ENCODE measurements at places on chromosomes 2 and 18.

DNA sequence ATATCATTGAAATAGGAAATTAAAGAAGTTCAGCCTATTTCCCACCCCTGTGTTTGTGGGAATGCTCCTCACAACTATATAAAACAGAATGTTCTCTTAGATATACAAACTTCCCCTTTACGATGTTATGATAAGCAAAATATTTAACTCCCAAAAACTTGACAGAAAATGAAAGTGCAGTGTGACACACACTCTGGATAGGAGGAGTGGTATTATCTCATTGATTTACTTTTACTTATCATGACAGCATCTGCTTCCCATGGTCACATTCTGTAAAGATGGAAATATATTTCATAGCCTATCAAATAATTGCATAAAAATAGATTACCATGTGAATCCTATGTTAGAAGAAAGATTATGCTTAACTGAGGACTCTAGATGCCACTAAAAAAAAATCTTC lies 96.6 kb upstream of the STK17B start:
- no peak for DNase-seq

- DNase-seq = no peak
These were observed 356.8 kb downstream of the PLCL1 start for GRCh38 chr2:198161151-198161550.

DNA sequence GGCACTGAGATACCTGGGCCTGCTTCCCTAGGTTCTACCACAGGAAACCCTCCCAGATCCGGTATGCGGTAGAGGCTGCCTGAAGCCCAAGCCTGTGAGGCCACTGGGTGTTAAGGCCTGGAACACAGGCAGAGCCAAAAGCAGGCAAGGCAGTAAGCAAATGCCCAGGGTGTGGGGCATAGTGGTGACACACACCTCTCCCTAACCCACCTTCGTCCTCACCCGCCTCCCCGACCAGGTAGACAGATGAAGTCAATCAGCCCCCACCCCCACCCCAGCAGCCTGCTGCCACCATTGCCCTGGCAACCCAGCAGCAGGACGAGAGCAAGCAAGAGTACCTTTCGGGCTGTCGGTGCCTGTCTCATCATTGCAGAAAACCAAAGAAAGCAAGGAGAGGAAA lies 6.1 kb downstream of the DCTN1 start:
- no peak for DNase-seq

GRCh38 chr2:75597949-75598348 lies 37.2 kb upstream of the EVA1A start:
- no peak for DNase-seq

DNA sequence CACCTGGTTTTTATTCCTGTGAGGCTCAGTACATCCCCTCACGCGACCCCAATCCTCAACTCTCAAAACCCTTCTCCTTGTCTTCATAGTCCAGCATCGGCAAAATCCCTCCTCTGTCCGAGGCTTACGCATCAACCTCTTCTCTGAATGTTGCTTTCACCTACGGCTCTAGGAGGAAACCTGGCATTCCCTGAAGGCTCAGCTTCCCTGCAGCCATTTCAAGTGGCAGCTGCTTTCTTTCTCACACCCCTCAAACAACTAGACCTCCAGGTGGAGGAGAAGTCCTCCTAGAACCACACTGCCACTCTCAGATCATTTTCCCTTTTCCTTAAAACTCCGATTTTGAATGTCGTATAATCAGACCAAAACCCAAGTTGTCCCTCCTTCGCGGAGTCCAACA lies 114.2 kb downstream of the DTNB start:
- DNase-seq = no peak

- DNase-seq = peak; percentile 55
These were observed 66.7 kb upstream of the HAAO start for GRCh38 chr2:42859006-42859552.

DNA sequence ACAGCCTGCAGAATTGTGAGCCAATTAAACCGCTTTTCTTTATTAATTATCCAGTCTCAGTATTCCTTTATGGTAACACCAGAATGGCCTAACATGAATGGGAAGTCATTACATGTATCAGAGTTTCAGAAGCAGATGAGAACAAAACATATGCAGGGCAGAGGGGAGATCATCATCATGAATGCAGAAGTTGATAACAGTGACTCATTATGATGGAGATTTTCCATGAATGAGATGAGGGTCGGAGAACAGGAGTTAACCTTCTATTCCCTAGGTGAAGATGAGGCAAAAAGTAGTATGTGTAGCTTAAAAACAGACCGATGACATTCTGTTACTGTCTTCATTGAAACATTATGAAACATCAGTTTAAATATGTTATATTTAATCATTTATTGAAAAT lies 59.5 kb upstream of the PPM1B start:
- no peak for DNase-seq

- no peak for DNase-seq
These were observed 29.2 kb downstream of the MYO1B start for GRCh38 chr2:191274413-191274815.

GRCh38 chr2:192047315-192048107 lies 147.2 kb downstream of the TMEFF2 start:
- DNase-seq = no peak

- no peak for DNase-seq
These were observed 643.0 kb upstream of the FAM98A start for GRCh38 chr2:34241905-34242762.

- no peak for DNase-seq
These were observed 312.7 kb downstream of the TCF4 start for GRCh38 chr18:55275039-55275901.

DNA sequence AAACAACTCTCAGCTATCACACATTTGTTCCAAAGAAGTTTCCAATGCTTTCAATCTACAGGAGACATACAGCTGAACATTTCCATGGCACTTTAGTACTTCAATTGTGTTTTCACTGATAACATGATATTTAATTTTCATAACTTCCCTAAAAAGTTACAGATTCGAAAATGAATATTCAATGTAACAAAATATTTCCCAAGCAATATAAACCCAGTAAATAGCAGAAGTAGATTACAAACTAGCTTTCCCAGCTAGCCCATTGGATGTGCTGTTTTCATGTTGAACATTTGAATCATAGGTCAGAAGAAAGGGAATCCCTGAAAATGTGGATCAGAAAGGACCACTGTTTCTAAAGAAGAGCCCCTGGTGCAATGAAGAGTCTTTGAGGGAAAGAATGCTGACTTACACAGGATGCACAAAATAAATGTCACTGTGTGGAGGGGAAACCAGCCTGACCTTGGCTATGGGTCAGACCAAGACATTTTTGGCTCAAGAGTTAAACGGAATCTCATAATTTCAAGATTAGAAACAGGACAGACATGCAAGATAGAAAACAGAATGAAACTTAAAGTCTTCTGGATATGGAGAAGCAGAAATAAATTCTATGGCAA lies 22.5 kb downstream of the CYTIP start:
- DNase-seq = no peak

DNA sequence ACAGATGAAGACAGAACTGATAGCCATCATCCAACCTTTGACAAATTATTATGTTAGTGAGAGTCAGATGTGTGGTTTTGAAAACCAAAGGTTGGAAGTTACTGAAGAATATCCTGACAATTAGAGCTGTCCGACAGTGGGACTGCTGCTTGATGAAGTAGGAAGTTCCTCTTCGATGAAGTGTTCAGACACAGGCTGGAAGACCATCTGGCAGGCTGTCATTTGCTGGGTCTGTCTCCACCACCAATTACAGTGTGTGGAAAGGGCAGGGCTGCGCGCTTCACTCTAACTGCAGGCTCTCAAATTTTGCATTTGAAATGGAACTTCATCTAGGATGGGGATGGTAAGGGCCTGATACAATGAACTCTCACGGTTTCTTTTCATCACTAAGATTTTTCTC lies 313.8 kb downstream of the PIK3C3 start:
- no peak for DNase-seq

GRCh38 chr2:16395601-16396000 lies 270.0 kb downstream of the CYRIA start:
- DNase-seq = no peak

DNA sequence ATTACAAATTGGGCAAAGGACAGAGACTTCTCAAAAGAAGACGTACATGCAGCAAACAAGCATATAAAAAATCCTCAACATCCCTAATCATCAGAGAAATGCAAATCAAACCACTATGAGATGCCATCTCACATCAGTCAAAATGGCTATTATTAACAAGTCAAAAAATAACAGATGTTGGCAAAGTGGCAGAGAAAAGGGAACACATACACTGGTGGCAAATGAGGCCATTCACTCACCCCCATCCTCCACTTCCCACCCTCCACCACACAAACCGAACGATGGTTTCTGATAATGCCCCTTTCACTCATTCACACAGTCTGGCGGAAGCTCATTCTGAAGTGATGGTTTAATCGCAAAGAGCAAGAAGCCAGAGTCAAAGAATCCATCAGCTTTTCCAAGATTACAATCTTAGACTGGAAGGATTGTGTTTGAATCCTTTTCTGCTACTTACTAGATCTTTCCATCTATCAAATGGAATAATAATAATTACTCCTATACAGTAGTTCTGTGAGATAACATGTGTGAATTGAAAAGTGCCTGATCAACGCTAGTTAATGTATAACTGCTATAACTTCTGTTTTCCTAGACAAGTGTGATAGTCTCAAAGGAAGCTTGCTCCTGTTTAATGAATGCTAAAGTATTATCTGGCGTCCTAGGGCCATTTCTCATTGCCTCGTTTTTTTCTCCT lies 16.9 kb upstream of the CD28 start:
- DNase-seq = no peak

- DNase-seq = no peak
These were observed 32.3 kb upstream of the REG3A start for GRCh38 chr2:79191816-79192215.

- DNase-seq = no peak
These were observed 4.7 kb downstream of the IL1A start for GRCh38 chr2:112779598-112779997.

DNA sequence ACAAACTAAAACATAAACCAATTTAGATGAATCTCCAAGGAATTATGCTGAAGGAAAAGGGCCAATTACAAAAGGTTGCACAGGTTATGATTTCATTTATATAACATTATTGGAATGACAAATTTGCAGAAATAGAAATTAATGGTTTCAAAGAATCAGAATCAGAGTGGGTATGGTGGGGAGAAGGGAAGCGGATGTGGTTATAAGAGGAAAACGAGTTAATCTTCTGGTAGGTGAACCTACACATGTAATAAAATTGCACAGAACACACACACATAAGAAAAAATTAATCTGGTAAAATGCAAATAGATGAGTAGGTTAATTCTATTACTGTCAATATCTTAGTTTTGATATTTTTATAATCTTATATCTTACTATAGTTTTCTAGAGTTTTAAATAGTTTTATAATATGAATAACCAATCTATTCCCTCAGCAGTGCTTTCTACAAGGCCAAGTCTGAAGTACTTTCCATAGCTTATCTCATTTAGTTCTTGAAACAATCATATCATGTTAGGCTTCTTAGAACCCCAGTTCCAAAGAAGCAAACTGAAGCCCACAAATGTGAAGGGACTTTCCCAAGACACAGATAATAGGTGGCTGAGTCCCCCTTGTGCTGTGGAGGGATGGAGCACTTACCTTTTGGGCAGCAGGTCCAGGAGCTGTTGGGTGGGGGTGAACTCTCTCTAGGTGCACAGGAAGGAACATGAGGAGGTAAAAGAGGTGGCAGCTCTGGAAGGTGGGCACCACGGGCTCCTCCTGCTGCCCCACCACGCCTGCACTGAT lies 31.5 kb downstream of the ZNF519 start:
- no peak for DNase-seq

GRCh38 chr18:11005528-11005927 lies 143.8 kb downstream of the PIEZO2 start:
- no peak for DNase-seq

GRCh38 chr18:22558945-22559385 lies 141.2 kb upstream of the CTAGE1 start:
- DNase-seq = no peak

DNA sequence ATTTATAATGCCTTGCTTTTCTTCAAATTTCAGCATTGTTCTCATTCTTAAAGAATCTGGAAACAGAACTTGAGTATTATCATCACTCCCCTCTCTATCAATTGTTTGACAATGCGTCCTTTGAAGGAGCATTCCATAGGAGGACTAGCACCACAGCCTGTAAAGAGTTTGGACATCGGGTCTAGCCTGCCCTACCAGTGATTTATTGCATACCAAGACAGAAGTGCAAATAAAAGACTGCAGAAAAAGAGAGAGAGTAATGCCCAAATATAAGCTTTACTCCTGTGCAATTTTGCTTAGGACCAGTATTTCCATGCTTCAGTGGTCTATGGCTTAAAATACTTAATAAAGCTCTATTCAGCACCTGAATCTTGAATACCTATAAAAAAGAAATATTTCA lies 55.4 kb upstream of the MAP2 start:
- no peak for DNase-seq

DNA sequence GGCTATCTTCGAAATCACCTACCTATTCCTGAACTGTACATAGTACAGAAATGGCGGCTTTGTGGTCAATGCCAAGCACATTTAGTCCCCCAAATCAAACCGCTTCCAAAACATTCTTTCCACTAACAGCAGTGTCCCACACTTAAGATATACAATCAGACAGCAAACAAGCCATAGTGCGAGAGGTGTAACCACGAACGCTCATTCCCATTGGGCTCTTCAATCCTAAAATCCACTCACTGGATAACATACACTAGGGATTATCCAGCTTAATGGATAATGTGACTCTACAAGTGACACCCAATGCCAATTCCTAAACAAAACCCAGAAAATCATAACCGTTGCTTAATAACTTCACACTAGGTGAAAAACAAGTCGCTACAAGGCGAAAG lies 2.0 kb downstream of the XPO1 start:
- no peak for DNase-seq

Data from SK-N-MC (cell line).